ENCODE measurements at places on chromosomes 11 and 22. TPM values are rescaled to one million over a fixed set of nuclear protein-coding genes. Genes with fewer than 3 reads are reported as not detected.
A peak's percentile ranks its signal among the peaks of the same experiment; 100 is the strongest.

- DNase-seq, result no peak
These were observed 3.3 kb downstream of the CD81 start for GRCh38 chr11:2380396-2380795.

DNA sequence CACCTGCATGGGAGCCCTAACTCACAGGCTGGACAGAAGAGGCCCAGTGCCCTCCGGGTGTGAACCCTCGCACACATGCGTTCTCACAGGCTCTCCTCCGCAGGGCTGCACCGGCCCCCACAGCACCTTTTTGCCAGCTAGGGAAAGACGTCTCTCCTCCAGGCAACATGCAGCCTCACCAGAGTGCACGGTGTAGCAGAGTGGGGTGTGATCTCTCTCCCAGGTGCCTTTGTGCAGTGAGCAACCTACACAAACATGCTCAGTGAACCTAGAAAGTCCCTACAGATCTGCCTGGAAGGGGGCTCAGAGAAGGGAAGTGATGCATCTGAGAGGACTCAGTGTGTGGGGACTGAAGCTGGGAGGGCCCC is 3.7 kb upstream of the CARNS1 start:
- no peak for DNase-seq

DNA sequence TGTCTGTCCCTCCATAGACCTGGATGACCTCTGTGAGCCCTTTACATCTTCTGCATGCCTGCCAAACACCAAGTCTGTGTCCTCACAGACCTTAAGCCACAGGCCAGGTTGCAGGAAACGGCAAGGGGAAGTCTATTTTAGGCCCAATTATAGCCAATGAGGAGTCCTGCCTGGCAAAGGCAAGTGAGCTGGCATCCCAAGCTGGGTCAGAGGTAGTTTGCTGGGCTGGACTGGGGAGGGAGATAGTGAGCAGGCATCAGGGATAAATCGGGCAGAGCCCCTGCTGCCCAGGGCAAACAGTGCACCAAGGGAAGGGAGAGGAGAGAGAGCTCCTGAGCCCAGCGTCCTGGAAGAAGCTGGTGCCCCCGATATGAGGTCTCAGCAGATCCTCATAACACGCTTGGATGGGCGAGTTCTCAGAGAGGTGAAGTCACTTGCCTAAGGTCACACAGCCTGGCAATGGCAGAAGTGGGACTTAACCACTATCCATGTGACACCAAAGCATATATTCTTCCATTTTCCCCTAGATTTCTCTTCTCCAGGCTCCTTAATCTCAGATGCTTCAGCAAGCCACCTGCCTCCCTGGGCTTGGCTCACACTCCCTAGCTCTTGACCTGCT is 3.7 kb upstream of the RELT start:
- no peak for DNase-seq

DNA sequence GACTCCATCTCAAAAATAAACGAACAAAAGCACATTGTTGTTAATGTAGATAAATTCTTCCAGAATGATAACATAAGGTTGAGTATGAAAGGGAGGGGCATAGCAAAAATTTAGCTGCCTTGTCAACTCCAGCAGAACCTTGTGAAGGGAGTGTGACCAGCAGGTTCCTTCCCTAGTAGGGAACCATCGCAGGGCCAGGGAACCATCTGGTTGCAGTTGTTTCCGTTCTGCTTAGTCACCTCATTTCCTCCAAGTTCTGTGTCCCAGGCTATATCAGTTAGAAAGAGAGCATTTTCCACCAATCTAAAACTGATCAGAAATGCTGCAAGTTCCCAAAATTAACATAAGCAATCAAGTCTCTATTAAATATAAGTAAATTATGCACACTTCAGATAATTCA is 126.7 kb upstream of the BLID start:
- no peak for DNase-seq

DNA sequence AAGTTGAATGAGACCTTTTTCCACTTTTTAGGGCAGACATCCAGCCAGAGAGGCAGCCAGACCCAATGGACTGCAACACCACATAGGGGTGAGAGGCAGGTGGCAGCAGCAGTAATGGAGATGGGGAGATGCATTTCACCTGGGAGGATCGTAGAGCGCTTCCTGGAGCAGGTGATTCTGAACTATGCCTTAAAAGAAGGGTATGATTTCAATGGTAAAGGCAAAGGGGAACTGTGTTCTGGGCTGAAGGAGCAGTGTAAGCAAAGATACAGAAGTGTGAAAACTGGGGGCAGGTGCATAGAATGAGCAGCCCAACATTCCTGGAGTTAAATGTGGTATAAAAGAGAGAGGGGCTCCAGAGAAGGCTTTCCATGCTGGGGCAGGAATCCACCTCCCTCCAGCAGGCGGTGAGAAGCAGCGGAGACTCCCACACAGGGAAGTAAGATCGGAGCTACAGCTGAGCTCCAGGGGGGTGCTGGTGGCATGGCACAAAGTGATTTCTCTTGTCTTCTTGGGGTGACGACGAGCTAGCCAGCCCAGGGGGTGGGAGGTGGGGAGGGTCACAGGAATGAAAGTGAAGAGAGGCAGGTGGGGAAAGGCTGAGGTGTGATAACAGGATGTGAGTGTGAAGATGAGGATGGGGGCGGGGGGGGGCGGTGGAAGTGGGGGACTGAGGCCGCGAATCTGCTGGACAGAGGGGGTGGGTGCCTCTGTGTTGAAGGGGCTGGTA is 4.3 kb upstream of the SERHL2 start:
- no peak for DNase-seq

DNA sequence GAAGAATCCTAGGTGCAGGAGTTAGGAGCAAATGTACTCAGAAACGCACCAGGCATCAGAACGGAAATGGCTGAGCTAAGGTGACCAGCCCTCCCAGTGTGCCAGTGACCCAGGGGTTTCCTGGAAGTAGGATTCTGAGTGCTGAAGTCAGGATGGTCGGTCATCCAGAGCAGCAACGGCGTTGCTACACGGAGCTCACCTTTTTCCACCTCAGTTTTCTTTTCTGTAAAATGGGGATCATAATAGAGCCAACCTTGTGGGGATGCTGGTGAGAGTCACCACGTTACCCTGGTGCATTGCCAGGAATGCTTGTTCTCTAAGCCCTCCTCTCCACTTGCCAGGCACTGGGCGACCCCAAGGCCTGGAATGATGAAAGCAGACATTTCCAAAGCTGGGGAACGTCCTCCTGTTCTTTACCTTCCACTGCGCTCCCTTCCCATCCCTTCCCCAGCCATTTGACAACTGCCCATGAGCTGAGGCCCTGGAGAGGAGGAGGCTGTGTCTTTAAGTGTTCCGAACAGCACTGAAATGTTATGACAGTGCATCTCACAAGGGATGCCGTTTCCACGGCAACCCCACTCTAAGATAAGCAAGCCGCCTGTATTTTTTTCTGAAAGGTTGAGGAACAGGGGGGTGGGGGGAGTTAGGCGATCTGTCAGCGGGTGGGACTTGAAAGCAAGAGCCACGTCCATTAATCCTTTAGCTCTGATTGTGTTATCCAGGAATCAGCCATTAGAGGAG is 66.8 kb downstream of the TSPAN18 start:
- peak; percentile 22 for DNase-seq

DNA sequence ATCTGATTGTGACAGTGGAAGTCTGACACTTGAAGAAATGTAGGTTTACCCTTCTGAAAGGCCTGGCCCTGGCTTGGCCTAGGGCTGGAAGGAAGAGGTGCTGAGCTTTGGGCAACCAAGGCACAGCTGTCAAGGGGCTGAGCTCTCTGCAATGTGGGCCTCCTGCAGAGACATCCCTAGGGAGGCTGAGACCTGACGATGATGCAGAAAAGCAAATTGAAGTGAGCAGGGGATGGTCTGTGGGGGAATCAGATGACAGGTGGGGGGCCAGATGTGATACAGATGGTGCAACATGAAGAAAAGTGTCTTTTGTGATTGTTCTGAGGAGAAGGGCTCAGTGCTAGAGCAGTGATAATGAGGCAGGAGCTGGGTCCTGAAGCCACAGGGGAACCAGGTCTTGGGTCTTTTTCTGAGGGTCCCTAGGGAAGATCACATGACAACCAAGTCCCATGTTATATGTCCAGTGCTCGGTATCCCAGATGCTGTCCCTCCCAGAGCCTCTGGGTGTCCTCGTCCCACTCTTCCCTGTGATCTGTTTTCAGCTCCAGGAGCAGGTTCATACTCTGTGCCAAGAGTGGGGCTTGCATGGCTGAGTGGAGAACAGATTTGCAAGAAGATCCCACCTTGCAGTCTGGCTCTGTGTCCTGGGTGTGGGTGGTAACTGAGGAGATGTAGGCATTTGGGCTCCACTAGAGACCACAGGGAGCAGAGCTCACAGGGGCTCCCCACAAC is 79.9 kb upstream of the VPREB1 start:
- DNase-seq, result no peak

DNA sequence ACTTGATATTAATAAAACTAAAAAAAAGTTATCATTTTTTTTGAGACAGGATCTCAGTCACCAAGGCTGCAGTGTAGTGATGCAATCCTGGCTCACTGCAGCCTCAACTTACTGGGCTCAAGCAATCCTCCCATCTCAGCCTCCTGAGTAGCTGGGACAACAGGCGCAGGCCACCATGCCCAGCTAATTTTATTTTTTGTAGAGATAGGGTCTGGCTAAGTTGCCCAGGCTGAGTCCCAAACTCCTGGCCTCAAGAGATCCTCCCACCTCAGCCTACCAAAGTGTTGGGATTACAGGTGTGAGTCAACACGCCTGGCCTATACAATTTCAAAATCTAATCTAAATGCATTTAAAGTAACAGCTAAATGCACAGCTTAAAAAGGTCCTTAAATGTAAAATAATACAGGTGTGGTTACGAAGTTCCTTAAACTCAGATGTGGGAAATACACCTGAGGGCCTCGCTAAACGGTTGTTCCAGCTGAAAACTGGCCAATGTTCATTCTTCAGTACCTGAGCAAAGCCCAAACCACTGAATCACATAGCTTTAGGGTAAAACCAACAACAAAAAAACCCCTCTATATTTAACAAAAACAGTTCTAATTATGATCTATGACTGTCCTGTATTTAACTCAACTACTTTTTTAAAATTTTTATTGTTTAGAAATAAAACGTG is 11.8 kb downstream of the NAP1L4 start:
- DNase-seq, result no peak

DNA sequence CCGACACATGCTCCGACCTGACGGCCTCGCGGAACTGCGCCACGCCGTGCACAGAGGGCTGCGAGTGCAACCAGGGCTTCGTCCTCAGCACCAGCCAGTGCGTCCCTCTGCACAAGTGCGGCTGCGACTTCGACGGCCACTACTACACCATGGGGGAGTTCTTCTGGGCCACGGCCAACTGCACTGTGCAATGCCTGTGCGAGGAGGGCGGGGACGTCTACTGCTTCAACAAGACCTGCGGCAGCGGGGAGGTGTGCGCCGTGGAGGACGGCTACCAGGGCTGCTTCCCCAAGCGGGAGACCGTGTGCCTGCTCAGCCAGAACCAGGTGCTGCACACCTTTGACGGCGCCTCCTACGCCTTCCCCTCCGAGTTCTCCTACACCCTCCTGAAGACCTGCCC is 26.8 kb downstream of the TECTA start:
- DNase-seq, result no peak

- no peak for DNase-seq
These were observed 38.6 kb upstream of the HSPA8 start for GRCh38 chr11:123100379-123101085.

GRCh38 chr22:26479792-26480610 is 3.6 kb downstream of the HPS4 start:
- DNase-seq, result no peak

GRCh38 chr11:130449996-130450769 is 1.7 kb downstream of the ADAMTS15 start:
- DNase-seq, result peak; percentile 86

DNA sequence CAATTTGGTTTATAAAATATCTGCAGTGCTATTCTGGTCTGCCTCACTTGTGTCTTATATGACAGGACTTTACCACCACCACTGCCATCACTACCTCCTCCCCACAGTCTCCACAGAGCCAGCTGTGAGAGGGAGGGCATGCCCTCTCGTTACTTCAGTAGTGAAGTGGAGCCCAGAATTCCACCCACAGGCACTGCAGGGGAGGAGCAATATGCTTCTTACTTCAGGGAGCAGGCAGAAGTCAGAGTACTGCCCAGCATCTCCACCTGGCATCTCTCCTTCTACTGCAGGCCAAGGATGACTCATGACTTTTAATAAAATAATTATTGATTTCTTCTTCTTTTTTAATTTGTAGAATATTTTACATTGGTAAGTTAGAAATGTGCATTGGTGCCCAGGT is 255.5 kb downstream of the DYNC2H1 start:
- no peak for DNase-seq

DNA sequence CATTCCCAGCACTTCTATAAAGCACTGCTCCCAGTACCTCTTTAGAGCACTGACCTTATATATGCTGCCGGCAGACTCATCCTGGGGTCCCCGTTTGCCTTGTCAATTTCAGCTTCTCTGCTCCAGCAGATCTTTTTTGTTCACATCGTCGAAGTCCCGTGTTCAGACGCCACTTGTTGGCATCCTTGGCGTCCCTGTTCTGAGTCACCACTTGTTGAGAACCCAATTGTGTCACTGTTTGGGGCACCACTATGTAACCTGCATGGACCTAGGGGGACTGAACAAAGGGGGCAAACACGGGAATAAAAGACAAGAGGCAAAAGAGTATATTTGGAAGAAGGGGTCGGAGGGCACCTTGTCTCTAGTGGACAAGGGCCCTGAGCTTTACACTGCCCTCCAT is 25.5 kb downstream of the OR10A6 start:
- no peak for DNase-seq

GRCh38 chr11:119376197-119376847 is 5.2 kb downstream of the USP2 start:
- DNase-seq, result peak; percentile 76

- DNase-seq, result no peak
These were observed 213.3 kb downstream of the MN1 start for GRCh38 chr22:27588268-27588667.

DNA sequence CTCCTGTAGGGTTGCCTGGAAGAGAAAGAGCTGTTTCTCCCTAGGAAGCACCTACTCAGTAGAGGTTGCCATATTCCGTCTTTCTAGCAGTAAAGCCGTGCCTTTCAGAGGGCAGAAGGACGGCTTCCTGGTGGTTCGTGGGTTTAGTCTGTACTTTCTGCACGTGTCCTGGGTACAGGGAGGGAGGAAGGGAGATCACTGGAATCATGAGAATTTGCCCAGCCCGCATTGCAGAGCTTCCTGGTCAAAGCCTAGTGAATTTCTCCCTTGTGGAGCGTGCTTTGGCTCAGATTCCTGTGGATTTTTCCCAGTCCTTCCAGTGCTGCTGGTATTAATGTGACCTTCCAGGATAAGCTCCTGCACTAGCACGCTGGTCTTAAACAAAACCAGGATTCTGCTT is 44.9 kb downstream of the GRAMD1B start:
- no peak for DNase-seq

DNA sequence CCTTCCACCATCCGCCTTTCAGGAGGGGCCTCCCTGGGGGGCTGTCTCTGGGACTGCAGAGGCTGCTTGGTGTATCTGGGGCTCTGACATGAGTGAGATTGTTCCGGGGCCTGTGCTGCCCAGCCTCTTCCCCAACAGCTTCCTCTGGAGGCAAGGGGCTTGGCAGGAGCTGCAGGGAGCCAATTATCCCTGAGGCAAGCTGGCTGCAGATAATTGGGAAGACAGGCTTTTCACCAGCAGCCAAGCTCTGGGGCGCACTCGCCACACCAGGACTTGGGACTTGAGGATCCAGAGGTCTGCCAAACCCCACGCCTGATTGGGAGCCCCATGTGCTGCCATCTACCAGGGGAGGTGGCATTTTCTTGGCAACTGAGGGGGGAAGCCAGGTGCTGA is 15.6 kb upstream of the RTN4R start:
- DNase-seq, result no peak

The LRRN4CL gene
- 2.0 TPM for total RNA-seq

The SCGB1D2 gene
- total RNA-seq, result not detected

The MS4A14 gene
- total RNA-seq, result 10.3 TPM

The OR5F1 gene
- not detected for total RNA-seq

The ALX4 gene
- total RNA-seq, result not detected

The VPS51 gene
- total RNA-seq, result 101 TPM

The CHRM1 gene
- 4.7 TPM for total RNA-seq

The LIF gene
- 6.9 TPM for total RNA-seq

The TRIM29 gene
- 3.4 TPM for total RNA-seq
